ENCODE measurements at places on chromosomes 5 and 9. TPM values are rescaled to one million over a fixed set of nuclear protein-coding genes. Genes with fewer than 3 reads are reported as not detected.

SUSD3 gene
- not detected for total RNA-seq

ANKRD34B gene
- not detected for total RNA-seq

TSSK1B gene
- total RNA-seq = not detected

IL5 gene
- not detected for total RNA-seq

FGF10 gene
- total RNA-seq = 12.6 TPM

B4GALT1 gene
- 25.0 TPM for total RNA-seq

MYO10 gene
- total RNA-seq = 99.3 TPM

Measured in stomach (tissue), 19 donors.